ENCODE measurements at places on chromosomes 3 and 15.

DNA sequence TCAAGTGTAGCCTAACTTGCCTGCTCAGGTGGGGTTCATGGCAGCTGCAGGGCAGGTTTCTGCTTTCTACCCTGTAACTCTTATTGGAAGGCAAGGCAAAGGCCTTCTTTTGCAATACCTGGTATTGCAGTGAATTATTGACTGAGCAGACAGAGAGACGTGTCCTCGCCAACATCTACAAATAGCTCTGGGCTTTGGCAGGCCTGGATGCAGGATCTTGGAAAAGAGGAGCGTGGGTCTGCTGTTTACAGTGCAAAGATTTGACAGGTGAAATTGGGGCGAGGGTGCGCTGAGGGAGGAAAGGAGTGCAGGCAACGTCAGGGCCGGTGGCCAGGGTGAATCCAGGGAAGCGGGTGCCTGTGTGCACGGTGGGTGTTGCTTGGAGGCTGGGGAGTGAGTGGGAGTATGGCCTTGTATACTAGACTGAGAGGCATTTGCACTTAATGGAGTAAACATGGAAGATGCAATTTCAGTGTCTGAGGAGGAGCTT, 44.5 kb downstream of the ST6GAL1 start:
- DNase-seq, result no peak

- no peak for DNase-seq
Observed at GRCh38 chr3:16840101-16840424, 44.7 kb upstream of the PLCL2 start.

- DNase-seq, result no peak
Observed at GRCh38 chr15:95293456-95294031, 1037.0 kb upstream of the NR2F2 start.

- no peak for DNase-seq
Observed at GRCh38 chr15:62021991-62022600, 38.2 kb downstream of the VPS13C start.

- DNase-seq, result no peak
Observed at GRCh38 chr3:11085093-11085840, 69.0 kb upstream of the HRH1 start.

DNA sequence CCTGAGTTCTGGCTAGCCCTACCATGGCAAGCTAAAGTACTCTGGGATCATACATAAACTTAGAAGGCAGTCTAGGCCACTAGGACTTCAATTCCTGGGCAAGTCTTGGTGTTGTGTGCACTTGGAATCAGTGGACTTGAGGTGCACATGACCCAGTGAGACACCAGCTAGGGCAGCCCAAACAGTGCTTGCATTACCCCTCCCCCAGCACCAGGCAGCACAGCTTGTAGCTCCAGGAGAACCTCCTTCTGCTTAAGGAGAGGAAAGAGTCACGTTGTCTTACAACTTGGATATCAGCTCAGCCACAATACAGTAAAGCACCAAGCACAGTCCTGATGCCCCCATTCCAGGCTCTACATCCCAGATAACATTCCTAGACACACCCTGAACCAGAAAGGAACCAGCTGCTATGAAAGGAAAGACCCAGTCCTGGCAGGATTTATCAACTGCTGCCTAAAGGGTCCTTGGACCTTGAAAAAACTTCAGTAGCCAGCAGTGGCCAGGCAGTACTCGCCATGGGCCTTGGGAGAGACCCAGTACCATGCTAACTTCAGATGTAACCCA, 57.2 kb downstream of the MYO9A start:
- DNase-seq, result no peak
